Caki2 (cell line): ENCODE measurements at places on chromosomes 7 and 10.

GRCh38 chr7:81175275-81175940, 256.6 kb upstream of the SEMA3C start:
- DNase-seq = peak; percentile 51

- DNase-seq = no peak
Measured at GRCh38 chr7:130305433-130306042, 12.6 kb downstream of the CPA4 start.

DNA sequence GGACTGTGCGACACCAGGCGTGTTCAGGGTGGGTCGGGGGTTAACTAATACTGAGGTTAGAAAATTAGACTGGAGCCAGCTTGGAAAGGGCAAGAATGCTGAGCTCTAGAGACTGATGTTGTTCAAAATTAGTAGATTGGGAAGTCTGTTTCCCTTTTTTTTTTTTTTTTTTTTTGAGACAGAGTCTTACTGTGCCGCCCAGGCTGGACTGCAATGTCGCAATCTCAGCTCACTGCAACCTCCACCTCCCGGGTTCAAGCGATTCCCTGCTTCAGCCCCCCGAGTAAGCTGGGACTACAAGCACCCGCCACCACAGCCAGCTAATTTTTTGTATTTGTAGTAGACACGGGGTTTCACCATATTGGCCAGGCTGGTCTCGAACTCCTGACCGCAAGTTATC, 2.7 kb upstream of the CPVL start:
- no peak for DNase-seq

DNA sequence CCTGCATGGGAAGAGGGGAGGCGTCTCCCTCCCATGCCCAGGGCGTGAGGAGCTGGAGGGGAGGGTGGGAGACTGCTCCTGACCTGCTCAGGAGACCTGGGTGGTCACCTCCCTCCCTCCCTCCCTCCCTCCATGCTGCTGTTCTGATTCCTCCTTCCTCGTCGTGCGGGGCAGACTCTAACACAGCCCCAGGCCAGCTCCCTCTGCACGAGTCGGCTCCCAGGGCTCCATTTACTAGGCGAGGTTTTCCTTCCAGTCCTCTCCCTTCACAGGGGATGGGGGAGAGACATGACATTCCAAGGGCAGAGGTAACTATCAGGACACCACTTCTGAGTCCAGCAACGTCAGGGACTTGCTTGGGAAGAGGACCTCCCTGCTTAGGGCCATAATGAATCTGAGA, 23.6 kb downstream of the VIPR2 start:
- no peak for DNase-seq

DNA sequence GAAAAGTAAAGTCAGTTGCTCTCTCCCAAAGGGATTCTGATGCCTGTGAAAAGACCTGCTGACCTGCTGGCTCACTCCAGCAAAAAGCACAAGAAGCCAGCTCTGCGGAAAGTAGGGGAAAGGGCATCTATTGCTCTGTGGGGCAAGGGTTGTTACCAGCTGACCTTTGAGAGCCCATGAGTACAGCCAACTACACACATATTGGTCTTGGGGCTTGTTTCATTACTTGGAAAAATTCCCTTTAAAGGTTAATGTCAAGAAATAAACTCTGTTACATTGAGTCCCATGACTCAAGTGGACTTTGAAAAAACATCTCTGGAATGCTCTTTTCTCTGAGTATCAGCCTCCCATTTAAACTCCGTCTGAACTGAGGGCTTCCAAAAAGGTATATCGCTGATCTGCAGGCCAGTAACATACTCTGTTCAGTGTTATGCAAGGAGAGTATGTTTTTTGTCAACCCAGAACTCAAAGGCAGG, 53.2 kb downstream of the PANK1 start:
- no peak for DNase-seq

DNA sequence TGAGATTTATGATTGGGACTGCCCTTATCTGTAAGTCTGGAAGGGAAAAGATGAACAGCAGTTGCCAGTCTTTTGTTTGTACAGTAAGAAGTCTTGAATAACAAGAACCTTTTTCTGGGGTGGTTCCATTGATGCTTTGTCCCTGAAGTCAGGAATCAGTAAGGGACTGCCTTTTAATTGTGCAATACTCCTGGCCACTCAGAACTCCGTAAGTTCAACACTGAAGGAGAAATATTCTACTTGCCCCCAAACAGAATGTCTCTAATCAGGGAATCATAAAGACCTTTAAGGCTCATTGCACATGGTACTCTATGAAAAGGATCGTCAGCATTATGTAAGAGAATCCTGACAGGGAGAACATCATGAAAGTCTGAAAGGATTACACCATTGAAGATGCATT, 361.4 kb downstream of the EXOC4 start:
- DNase-seq = no peak

GRCh38 chr7:391961-392524, 102.1 kb downstream of the FOXL3 start:
- no peak for DNase-seq

DNA sequence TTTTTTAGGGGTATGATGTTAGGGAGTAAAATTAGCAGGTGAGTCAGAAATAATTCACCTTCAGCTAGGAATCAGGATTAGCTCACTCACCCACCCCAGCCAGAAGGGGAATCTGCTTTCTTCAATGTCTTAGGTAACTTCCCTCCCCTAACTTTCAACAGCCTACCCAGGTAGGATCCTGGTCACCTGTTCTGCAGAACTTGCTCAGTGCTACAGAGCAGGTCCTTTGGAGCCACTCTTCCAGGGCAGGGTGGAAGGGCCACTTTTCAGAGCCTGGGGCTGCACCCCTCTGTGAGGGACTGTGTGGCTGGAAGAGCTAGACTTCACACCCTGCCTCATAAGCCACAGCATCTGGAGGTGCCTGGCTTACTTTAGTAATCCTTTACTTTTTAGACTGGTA, 58.1 kb downstream of the SHH start:
- DNase-seq = no peak

DNA sequence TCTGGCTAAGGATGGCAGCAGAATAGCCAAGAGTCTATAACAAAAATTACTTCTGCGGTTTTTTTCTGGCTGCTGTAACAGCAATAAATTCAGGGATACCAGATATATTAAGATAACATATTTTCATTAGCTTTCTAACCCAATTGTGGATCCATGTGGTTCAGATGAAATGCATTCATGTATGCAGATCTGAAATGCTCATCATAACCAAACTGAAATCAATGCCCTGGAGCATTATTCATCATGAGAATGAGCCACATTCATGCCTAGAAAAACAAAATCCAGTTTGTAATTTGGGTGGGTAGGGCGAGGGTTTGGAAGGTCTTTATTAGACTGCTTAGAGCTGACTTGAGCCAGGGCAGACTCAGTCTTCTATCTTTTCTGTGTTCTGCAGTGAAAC, 69.8 kb upstream of the SEMA3A start:
- no peak for DNase-seq

DNA sequence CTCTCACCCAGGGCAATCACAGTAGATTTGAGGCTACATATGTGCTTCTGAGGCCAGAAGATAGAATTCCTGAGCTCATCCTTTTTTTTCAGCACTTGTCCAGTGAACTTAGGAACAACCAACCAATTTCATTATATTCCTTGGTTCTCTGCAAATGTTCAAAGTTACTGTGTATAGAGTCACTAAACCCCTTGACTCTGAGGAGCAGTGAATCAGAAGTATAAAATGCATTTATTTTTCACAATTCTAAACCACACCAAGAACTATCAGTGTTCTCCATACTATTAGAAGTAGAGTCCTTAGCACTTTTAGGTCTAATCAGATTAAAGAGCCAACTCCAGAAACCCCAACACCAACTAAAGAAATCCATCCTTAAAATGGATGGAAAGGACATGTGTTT, 19.6 kb upstream of the PAPSS2 start:
- no peak for DNase-seq

GRCh38 chr10:49362596-49363260, 33.2 kb downstream of the DRGX start:
- peak; percentile 6 for DNase-seq

- DNase-seq = no peak
Measured at GRCh38 chr10:49275896-49276295, 23.1 kb upstream of the C10orf71 start.

GRCh38 chr7:74304550-74304949, 15.3 kb downstream of the CLIP2 start:
- no peak for DNase-seq

DNA sequence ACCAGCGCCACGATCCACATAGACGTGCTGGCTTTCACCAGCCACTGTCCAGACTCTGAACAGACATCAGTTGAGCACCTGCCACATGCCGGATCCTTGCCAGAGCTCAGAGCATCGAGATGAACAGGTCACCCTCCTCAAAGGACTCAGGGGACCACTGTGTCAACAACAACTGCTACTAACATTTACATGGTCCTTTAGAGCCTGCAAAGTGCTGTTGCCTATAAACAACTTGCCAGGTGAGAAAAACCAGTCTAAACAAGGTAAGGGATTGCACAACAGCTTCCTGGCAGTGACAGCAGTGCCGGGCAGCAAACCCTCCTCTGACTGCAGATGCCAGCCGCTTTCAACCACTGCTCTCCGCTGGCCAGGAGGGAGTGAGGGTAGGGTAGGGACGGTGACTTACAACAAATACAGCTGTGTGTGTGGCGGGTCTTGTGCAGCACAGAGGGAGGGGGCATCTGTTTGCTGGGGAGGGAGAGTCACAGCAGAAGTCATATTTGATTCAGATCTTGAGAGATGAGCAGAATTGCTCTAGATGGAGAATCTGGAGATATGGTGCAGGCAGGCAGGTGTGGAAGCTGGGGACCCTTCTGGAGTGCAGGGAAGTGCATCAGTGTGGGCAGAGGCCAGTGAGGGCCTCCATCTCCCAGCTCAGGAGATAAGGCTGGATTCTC, 32.8 kb upstream of the RHEB start:
- DNase-seq = no peak

GRCh38 chr7:152751449-152752141, 8.0 kb upstream of the ACTR3B start:
- DNase-seq = no peak

DNA sequence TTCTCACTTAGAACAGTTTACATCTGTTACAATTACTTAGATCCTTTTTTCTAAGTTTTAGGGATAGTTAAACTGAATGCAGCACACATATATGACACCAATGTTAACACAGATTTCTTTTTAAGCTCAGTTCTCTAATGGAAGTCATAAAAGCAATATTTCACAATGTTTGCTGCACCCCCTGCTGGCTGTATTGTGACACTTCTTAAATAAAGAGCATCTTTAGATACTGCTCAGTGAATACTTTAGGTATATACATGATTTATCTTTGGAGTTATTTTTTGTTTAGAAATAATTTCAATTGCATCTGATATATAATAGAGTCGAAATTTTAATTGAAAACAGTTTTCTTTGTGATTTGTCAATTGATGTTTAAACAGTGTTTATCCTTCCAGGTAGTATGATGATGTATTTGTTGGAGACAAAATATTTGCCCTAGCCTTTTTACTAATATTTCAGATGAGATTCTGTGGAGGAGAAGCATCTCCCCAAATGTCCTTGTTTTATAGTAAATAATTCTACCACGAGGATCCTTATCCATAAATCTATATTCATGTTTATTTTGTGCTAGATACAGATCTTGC, 174.4 kb downstream of the ST7 start:
- peak; percentile 21 for DNase-seq

DNA sequence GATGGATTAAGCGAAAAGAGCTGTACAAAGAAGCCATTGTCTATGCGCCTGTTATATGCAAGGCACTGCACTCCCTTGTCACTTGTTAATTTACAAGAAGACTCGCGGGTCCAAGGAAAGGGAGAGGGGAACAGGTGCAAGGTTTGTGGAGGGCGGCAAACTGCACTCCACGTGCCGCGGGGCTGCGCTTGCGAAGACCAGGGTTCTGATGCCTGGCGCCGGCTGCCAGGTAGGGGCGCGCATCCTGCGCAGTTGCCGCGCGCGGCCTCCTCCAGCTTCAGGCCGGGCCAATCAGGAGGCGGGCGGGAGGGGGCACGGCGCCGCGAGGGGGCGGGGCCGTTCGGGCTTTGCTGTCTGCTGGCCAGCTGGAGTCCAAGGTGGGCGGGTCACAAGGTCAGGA, 140.6 kb upstream of the PALS2 start:
- no peak for DNase-seq

- DNase-seq = no peak
Measured at GRCh38 chr7:1596181-1597043, 26.6 kb upstream of the PSMG3 start.

DNA sequence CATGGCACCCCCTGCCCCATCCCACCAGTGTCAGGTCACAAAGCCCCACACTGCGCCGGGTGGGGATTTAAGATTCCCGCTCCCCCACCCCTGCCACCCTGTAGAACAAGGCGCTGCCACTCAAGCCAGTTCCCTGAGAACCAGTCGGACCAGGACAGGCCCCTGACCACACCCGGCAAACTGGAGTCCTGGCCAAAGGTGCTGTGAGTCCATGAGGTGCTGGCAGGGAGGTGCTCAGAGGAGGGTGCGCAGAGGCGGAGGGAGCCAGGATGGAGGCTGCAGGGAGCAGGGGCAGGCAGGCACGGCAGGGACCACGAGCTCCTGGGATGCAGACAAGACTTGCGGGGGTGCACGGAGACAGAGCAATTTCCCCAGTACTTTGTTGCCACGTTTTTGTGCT, 19.7 kb upstream of the GDI2 start:
- no peak for DNase-seq

GRCh38 chr10:31207636-31208035, 111.4 kb upstream of the ZEB1 start:
- no peak for DNase-seq

- no peak for DNase-seq
Measured at GRCh38 chr10:56318816-56319215, 42.2 kb downstream of the ZWINT start.

- no peak for DNase-seq
Measured at GRCh38 chr7:132140341-132140740, 435.9 kb downstream of the PLXNA4 start.

DNA sequence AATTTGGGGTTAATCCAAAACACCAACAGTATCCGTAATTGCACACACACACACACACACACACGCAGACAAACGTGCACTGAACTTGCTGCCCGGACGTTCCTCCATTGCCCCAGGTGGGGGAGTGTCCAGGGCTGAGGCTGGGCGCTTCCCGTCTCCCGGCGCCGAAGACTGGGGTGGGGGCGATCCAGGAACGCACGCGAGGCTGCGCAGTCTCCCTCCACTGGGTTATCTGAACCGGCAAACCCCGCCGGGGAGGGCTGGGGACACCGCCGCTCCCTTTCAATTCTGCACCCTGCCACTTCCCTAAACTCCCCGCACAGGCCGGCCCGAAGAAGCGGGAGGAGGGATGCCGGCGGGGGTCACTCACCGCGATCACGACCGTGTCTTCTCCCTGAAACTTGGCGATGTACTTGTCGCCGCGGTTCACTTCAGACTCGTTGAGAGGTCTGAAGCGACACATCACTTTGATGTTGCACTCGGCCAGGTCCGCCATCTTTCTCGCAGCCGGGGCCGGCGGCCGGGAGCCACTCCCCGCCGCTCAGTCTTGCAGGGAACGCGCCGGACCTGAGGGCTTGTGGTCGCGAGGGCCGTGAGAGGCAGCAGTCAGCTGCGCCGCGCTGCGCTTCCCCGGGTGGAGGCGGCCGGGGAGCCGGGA, 618 bp downstream of the KIF5B start:
- no peak for DNase-seq
